Activated T-cell treated with anti-CD3 and anti-CD28 coated beads for 4 hours (primary cell): ENCODE measurements at places on chromosomes 6 and 20.

DNA sequence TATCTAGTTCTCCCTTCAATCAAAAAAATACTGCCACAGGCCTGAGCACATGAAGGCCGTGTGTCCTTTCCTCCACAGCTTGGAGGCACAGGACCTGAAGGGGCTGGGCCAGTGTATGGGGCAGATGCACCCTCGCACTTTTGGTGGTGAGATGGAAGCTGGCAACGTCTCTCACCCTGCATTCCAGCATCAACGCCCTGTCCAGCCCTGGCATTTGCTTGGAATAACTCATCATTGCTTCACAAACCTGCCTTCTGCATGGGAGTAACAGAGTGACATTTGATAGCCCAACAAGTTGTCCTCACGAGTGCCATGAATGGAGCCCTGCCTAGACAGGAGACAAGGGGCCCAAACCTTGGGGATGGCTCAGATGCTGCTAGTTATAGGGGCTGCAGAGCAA is 257.9 kb downstream of the SMOC2 start:
- no peak for DNase-seq

DNA sequence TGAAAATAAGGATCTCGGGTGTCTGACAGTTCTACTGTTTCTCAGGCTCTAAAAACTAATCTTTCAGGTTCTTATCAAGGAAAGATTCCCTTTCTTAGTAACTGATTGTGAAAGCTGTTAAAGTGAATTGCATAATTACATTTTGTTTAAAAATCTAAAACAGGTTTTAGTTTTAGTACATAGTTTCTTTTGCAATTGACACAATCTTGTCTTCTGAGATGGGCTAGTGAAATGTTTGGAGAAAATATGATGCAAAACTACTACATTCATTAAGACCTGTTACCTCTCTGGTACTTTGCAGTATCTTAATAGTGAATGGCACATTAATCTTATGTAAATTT is 298.4 kb downstream of the UTRN start:
- DNase-seq = no peak

GRCh38 chr6:39634646-39635341 is 90.4 kb downstream of the KIF6 start:
- DNase-seq = no peak

DNA sequence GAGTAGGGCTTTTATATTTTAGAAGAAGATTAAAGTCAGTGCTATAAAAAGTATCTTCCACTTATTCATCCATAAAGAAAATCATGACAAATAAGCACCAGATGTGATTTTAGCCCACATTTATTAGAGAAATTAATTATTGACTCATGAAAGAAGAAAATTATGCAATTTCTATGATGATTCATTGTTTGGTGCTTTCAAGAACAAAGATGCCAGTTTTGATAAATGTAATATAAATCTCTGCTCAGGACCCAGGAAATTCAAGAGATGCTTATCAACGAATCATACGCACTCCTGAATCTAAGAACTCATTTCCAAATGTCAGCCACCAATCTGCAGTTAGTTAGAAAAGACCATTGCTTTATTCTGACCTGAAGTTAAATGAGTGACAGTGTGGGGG is 211.4 kb downstream of the ARHGAP18 start:
- no peak for DNase-seq

GRCh38 chr6:85126485-85127167 is 323.3 kb upstream of the NT5E start:
- DNase-seq = no peak

DNA sequence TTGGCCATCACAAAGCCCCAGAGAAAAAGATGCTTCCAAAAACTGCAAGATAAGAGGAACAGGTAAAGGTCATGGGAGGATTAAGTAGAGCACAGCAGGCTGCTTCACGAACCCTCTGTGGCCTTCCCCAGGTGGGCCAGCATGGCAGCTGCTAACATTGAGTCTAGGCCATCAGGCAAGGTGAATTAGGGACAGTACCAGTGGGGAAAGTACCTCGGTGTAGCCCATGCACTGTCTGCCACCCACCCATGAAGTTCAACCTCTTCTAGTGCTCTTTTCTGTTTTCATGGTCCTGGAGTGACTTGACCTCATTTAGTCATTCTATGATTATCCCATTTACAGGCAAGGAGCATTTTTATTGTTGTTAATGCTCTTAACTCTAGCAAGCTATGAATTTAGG is 108.6 kb upstream of the DUSP22 start:
- no peak for DNase-seq

DNA sequence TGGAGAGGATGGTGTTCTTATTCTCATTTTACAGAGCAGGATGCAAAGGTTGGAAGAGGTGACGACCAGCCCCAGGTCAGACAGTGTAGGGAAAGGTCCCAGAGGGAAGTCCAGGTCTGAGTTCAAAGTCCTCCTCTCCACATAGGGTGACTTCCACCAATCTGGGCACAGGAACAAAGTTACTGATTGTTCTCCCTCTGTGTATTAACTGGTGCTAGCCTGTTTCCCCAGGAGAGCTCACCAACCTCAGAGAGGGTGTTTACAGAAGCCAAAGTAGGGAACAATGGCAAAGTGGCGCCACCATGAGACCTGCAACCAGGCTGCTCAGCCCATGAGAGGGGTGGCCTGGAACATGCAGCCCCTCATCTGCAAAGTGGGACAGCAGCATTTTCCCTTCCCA is 16.8 kb upstream of the SIRPB1 start:
- no peak for DNase-seq

GRCh38 chr6:15413466-15414234 is 167.8 kb downstream of the JARID2 start:
- DNase-seq = no peak

GRCh38 chr20:58714923-58715351 is 22.3 kb downstream of the NPEPL1 start:
- no peak for DNase-seq

- no peak for DNase-seq
These were observed 104.0 kb upstream of the CARMIL1 start for GRCh38 chr6:25175196-25175595.

GRCh38 chr6:160226118-160226591 is 32.5 kb downstream of the SLC22A2 start:
- DNase-seq = no peak

GRCh38 chr20:20719411-20719810 is 7.0 kb upstream of the RALGAPA2 start:
- no peak for DNase-seq
